ENCODE measurements at places on chromosomes 4 and X.

- no peak for DNase-seq
Measured at GRCh38 chr4:113869743-113870375, 108.3 kb upstream of the CAMK2D start.

- peak; percentile 28 for DNase-seq
Measured at GRCh38 chr4:67934628-67935027, 28.7 kb downstream of the TMPRSS11A start.

GRCh38 chr4:103405415-103405814 lies 207.3 kb upstream of the CENPE start:
- no peak for DNase-seq

GRCh38 chrX:40543661-40544328 lies 37.0 kb upstream of the ATP6AP2 start:
- peak; percentile 74 for DNase-seq

Data from hematopoietic multipotent progenitor cell treated with erythropoietin and hydrocortisone succinate and interleukin-3 and kit ligand, for 4 days (in vitro differentiated cells).